Head of caudate nucleus (tissue), 42 donors: ENCODE measurements at places on chromosomes 11 and 22.

DNA sequence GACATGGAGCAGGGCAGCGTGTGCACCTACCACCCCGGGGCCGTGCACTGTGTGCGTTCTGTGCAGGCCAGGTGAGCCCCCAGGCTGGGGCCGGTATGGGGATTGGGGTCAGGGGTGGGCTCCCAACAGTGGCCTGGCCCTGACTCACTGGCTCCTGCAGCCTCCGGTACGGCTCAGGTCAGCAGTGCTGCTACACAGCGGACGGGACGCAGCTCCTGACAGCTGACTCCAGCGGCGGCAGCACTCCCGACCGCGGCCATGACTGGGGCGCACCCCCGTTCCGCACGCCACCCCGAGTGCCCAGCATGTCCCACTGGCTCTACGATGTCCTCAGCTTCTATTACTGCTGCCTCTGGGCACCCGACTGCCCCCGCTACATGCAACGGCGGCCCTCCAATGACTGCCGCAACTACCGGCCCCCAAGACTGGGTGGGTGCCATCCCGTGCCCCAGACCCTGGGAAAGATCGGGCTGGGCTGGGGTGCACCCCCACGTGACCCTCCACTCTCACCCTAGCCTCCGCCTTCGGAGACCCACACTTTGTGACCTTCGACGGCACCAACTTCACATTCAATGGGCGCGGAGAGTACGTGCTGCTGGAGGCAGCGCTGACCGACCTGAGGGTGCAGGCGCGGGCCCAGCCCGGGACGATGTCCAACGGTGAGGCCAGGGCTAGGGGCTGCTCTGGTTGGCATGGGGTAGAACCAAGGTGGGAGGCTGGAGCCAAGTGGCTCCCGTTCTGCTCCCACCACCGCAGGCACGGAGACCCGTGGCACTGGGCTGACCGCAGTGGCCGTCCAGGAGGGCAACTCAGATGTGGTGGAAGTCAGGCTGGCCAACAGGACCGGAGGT lies 4.4 kb downstream of the SUSD2 start:
- no peak for DNase-seq

GRCh38 chr11:98365190-98365589 lies 655.6 kb upstream of the CNTN5 start:
- no peak for DNase-seq

- no peak for DNase-seq
These were observed 33.9 kb upstream of the POLA2 start for GRCh38 chr11:65227879-65228278.

DNA sequence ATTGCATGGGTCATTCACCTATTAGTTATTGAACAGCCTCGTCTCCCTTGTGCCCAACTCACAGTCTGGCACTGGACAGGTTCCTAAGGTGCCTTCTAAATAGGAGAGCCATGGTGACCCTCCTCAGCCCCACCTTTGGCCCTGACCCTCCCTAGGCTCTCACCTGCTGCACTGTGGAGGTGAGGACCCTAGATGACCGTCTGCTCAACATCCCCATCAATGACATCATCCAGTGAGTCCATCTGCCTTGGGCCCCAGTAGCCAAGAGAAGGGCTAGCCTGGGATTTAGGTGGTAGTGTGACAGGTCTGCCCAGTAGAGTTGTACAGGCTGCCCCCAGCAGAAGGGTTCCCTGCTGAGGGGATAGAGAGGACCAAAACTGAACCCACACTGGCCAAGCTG lies 13.6 kb downstream of the UCP2 start:
- no peak for DNase-seq

DNA sequence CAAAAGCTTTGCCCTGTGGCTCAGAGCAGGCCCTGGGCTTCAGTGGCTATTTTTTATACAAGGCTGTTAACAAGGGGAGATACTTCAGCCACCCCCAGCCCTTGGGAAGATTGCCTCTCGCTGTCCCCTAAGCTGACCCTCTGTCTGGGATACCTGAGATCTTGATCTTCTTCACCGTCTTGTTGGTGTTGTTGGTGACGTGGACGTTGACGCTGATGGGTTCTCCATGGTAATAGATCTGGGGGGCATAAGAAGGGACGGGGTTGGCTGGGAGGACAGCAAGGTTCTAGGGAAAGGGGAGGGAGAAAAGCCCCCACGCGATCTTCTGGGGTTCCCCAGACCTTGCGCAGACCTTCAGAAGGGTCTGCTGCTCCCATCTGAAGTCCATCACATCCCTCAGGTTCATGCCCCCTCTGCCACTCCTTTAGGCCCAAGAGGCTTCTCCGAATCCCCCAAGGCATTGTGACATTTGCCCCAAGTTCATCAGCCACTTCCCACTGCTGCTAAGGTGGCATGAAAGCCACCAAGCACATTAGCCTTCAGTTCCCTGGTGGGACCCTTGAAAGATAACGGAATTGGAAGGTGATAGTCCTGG lies 36.7 kb downstream of the TPBGL start:
- no peak for DNase-seq

DNA sequence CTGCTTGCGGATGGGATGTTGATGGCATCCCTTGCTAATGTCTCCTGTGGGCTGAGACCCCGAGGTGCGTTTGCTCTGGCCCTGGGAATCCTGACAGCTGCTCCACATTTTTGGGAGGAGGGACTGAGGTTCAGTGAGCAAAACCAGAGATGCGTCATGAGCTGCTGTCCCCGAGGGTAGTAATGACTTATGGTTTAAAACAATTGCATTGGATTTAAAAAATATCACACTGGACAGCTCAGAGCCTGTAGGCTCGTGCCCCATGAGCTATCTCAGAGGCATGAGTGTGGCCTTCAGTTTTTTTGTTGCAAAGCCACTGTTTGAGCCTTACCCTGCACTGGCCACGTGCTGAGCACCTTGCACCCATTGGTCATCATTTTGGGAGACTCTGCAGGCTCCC lies 20.9 kb upstream of the PARVG start:
- DNase-seq = no peak

DNA sequence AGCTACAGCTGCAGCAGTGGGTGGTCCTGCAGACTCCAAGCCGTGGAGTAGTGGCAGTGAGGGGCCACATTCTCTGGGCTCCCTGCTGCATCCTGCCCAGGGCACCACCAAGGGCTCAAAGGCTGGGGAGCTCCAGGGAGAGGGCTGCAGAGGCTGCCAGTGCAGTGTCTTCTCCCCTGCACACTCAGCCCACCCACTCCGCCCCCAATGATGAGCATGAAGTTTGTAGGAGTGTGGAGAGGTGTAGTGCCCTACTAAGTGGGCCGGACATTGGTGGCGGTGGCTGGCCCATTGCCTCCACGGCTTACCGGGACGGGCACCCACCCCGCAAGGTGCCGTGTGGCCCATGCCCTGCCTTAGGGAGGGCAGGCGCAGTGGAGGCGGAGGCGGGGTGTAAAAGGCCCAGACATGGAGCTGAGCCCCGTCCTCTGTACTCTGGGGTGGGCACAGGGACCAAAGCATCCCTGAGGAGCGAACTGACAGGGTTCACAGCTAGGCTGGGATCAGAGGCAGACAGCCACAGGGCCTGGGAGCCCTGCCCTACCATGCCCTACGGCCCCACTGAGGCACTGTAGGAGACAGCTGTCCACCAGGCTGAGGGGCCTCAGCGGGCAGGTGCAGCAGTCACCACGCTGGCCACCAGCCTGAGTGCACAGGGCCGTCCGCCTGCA lies 18.9 kb downstream of the ARVCF start:
- DNase-seq = no peak

DNA sequence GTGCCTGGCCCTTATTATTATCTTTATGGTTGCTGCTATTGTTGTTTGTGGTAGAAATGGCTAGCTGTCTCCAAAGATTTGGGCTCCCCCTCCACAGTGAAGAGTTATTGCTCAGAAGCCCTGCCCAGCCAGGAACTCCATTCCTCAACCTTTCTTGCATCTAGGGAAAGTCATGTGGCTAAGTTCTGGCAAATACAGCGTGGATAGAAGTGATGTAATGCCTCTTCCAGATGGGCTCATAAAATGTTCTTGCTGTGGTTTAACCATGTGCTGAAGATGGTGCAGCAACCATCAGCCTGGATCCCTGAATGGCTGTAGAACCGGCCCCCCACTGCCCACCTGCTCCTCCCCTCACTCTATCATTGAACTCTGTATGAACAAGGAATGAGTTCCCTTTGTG lies 203.5 kb upstream of the E2F8 start:
- no peak for DNase-seq

DNA sequence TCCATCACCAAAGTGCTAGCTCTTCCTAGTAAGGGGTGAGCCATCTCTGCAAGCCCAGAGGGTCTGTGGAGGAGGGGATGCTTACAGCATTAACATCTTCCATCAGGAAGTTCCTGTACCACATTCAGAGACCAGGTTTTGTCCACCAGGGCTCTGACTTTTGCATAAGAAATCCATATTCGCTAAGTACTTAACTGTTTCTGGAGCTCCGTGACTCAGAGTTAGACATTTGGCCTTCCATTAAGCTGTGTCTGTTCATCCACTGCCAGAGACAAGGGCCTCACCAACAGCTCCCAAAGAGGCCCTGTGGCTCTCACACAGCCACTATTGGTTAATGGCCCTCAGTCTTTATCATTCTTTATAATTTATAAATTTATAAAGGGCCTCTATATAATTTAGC lies 144.6 kb downstream of the ADAMTS15 start:
- no peak for DNase-seq

DNA sequence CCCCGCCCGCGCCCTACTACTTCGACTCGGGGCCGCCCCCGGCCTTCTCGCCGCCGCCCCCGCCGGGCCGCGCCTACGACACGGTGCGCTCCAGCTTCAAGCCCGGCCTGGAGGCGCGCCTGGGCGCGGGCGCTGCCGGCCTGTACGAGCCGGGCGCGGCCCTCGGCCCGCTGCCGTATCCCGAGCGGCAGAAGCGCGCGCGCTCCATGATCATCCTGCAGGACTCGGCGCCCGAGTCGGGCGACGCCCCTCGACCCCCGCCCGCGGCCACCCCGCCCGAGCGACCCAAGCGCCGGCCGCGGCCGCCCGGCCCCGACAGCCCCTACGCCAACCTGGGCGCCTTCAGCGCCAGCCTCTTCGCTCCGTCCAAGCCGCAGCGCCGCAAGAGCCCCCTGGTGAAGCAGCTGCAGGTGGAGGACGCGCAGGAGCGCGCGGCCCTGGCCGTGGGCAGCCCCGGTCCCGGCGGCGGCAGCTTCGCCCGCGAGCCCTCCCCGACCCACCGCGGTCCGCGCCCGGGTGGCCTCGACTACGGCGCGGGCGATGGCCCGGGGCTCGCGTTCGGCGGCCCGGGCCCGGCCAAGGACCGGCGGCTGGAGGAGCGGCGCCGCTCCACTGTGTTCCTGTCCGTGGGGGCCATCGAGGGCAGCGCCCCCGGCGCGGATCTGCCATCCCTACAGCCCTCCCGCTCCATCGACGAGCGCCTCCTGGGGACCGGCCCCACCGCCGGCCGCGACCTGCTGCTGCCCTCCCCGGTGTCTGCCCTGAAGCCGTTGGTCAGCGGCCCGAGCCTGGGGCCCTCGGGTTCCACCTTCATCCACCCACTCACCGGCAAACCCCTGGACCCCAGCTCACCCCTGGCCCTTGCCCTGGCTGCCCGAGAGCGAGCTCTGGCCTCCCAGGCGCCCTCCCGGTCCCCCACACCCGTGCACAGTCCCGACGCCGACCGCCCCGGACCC lies 17.4 kb upstream of the ACR start:
- no peak for DNase-seq

DNA sequence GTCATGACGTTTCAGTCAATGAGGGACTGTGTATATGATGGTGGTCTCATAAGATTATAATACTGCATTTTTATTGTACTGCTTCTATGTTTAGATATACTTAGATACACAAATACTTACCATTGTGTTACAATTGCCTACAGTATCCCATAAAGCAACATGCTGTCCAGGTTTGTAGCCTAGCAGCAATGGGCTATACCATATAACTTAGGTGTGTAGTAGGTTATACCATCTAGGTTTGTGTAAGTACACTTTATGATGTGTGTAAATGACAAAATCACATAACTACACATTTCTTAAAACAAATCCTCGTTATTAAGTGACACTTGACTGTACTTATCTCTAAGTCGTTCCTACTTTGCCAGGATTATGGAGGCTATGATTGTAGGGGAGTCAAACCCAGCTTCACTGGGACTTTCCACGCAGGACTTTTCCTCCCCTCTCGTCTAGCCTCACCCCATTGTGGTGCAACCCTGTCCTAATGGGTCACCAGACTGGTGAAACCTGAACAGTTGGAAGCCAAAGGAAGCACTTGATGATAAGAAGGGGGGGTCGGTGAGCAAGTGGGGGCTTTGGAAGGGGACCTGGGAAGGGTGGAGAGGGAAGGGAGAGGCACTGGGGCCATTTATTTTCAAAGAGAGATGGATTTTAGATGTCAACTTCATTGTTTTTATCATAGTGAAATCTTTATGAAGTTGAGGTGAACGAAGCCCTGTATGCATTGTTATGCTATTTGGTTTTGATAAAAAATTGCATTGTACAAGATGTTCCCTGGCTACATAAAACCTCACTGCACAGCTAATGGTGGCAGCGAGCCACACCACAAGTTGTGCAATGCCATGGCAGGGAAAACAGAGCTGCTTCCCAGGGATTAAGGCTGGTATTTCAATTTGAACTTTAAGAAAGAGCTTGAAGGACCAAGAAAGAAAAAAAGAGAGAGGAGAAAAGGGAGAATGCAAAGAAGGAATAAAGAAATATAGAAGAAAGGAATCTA lies 129.1 kb downstream of the EHF start:
- no peak for DNase-seq
